Stimulated activated CD8-positive, alpha-beta memory T cell treated with anti-CD3 and anti-CD28 coated beads, Interleukin-7, amount 100 ng/mL, for 24 hours (primary cell): ENCODE measurements at places on chromosomes 7 and 10.

DNA sequence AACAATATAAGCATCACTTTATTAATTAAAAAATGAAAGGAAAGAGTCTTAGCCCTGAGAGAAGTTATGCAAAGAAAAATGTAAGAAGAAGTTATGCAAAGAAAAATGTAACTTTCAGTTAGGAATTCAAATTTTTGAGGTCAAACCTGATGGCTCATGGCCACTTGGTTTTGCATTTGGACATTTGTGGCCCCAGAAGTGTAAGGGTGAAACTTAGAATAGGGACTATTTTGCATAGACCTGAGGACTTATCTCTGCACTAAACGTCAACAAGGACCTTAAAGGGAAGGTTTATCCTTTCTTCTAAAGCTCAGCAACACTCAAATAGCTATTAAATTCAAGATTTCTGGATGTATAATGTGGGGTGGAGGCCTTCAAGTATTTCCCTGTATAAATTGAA is 724.5 kb upstream of the POT1 start:
- no peak for DNase-seq

GRCh38 chr7:137992104-137992549 is 9.8 kb downstream of the CREB3L2 start:
- DNase-seq, result no peak

- no peak for DNase-seq
These were observed 121.5 kb upstream of the FAM3C start for GRCh38 chr7:121517591-121517990.

- DNase-seq, result no peak
These were observed 8.6 kb downstream of the UPP1 start for GRCh38 chr7:48097521-48098231.

DNA sequence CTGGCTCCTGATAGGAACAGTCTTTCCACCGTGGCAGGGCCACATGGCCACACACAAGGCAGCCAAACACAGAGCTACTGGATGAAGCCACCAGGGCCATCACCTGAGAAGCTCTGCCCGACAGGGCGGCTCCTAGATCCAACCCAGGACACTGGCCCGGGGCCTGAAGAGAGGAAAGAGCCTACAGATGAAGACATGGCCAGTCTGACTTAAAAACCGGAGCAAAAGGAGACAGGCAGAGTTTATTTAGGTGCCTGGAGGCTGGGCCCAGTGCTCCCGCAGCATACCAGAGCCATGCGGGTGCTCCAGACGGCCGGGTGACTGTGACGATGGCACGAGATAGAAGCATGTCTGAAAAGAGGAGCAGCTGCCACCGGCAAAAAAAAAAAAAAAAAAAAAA is 3.9 kb downstream of the TECPR1 start:
- no peak for DNase-seq

- DNase-seq, result no peak
These were observed 181.6 kb upstream of the NEBL start for GRCh38 chr10:21078410-21079329.

GRCh38 chr7:156515911-156516790 is 124.4 kb upstream of the RNF32 start:
- no peak for DNase-seq

DNA sequence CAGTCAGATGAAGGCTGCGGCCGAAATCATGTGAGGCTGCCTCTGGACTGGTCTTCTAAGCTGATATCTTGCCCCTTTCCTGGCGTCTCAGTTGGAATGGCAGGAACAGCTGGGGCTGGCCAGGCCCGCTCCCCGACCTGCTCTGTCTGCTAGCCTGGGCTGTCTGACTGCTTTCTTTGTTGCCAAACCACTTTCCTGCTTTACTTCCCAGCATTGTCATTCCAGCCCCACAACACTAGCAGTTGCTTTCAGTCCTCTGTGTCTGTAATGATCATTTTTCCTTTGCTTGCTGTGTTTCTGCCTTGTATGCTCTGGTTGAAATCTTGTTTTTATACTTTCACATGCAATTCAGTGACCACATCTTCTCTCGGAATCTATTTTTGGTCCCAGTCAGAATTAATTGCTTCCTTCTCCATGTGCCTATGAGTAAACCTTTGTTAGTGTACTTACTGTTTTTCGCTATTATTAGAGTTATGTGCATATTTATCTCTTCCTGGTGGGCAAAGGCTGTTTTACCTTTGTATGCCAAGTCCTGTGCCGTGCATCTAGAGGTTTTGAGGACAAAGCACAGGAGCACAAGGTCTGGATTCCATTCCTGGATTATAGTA is 21.6 kb downstream of the PRPF18 start:
- no peak for DNase-seq

- no peak for DNase-seq
These were observed 379.4 kb downstream of the GALNT17 start for GRCh38 chr7:71511361-71511807.

DNA sequence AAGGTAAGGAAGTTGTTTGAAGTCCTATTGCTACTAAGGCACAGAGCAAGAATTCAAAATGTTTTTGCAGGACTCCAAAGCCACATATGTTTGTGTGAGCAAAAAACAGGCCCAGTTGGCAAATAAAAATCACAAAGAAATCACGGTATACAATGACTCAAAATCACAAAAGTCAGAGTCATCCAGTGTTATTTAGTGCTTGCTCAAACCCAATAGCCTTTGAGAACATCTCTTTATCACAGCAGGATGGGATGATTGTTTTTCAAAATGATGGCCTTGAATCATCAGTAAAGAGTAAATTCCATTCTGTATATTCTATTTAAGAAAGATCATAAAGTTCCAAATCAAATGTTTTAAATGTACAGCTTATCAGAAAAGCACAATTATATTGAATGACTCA is 693.9 kb downstream of the REEP3 start:
- DNase-seq, result no peak

GRCh38 chr7:1087952-1088920 is at the start of gene GPER1:
TSS of gene GPER1 (plus strand) at chr7:1088113. CDS start at chr7:1091729, 3,616 bp downstream.
- DNase-seq, result no peak

GRCh38 chr10:42744134-42744701 is 38.4 kb upstream of the BMS1 start:
- no peak for DNase-seq

DNA sequence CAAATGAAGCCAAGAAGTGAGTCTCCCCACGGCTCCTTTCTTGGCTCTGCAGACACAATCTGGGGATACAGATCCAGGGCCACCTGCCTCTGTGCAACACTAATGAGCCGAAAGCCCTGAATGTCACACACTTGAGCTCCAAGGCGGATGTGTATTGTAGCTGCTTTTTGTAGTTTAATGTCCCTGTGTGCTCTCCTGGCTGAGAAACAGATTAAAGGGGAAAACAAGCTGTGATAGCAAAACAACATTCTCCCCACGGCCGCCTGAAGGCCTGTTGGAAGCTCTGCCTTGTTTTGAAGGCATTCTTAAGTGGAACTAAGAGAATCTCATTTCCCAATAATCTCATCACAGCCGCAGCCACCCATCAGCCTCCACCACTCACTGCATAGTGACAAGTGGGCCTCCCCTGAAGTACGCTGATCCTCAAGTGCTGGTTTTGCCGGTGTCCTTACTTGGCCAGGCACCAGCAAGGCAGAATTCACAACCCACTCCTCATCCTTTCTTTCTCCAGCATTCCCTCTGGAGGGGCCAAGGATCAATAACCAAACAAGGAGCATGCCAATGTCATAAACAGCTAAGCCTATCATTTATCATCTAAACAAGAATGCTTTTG is 44.4 kb upstream of the AMPH start:
- no peak for DNase-seq

- no peak for DNase-seq
These were observed 176.9 kb downstream of the SH2D4B start for GRCh38 chr10:80714566-80714965.

- no peak for DNase-seq
These were observed 121.5 kb downstream of the SRPK2 start for GRCh38 chr7:105267244-105267643.

GRCh38 chr10:43648095-43648397 is 635 bp downstream of the ZNF32 start:
- no peak for DNase-seq

GRCh38 chr7:134787720-134788119 is 8.3 kb downstream of the CALD1 start:
- DNase-seq, result no peak

DNA sequence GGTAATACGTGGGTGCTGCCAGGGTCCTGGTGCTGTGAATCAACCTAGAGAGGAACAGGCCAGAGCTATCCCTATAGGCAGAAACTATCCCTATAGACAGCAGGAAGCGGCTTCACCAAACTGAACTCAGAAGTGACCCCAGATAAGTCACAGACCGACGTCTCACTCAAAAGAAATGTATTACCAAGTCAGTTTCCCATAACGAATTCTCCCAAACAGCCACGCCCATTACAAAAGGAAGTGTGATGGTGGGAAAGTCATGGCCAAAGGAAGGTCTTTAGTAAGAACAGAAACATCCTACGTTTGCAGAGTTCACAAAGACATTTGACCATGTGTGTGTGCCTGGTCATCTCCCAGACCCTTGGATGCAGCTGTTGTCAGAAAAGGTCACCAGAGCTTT is 470.8 kb upstream of the ADARB2 start:
- no peak for DNase-seq

DNA sequence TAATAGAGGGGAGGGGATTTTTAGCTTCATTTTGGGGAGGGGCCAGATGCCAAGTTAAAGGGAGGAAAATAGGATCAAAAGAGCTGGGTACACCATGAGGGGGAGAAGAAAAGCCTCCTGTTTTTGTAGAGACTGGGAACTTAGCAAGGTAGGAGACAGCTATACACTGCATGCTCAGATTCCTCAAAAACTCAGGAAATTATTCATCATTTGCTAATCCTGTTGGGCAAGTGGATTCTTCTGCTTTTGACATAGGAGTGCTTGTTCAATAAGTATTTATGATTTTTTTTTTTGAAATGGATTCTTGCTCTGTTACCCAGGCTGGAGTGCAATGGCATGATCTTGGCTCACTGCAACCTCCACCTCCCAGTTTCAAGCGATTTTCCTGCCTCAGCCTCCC is 73.4 kb downstream of the LYZL2 start:
- no peak for DNase-seq
